ENCODE measurements at places on chromosomes 4 and X. TPM values are rescaled to one million over a fixed set of nuclear protein-coding genes. Genes with fewer than 3 reads are reported as not detected.

Gene F8A3
- total RNA-seq: 0.93 TPM

Gene RBMX
- 414 TPM for total RNA-seq

Gene LRRC66
- total RNA-seq: 0.29 TPM

Gene KLHL13
- total RNA-seq: 22.1 TPM

Gene EVC2
- 11.5 TPM for total RNA-seq

Gene ADH1C
- total RNA-seq: not detected

Gene CFAP47
- 0.13 TPM for total RNA-seq

Gene PHEX
- total RNA-seq: 1.1 TPM

Gene NDUFB11
- total RNA-seq: 49.5 TPM

Gene ATP1B4
- total RNA-seq: not detected

Gene UGT2B17
- total RNA-seq: not detected

Gene COX7B2
- not detected for total RNA-seq

Gene RUFY3
- total RNA-seq: 45.9 TPM

Gene MAP3K15
- total RNA-seq: 0.13 TPM

Gene MAGEA4
- total RNA-seq: not detected

Gene HPGDS
- total RNA-seq: not detected

Gene GPRIN3
- total RNA-seq: 2.7 TPM

Gene SHOX
- not detected for total RNA-seq

All from thoracic aorta endothelial cell (primary cell).